ENCODE measurements at places on chromosomes 7 and 10. TPM values are rescaled to one million over a fixed set of nuclear protein-coding genes. Genes with fewer than 3 reads are reported as not detected.

DNA sequence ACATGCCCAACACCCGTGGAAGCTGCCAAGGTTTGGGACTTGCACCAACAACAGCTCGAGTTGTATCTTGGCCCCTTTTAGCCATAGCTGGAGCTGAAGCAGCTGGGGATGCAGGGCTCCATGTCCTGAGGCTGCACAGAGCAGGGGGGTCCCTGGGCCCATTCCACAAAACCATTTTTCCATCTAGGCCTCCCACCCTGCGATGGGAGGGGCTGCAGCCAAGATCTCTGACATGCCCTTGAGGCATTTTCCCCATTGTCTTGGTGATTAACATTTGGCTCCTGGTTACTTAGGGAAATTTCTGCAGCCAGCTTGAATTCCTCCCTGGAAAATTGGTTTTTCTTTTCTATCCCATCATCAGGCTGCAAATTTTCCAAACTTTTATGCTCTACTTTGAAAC, 637.8 kb upstream of the VSTM2A start:
- no peak for DNase-seq

GRCh38 chr10:80289451-80290287, at the start of gene MAT1A:
Gene MAT1A, minus strand, starts transcription at chr10:80289658. Its CDS starts 235 bp downstream, at chr10:80289423.
- peak; percentile 45 for DNase-seq

The GNGT1 gene
- not detected for polyA plus RNA-seq

- no peak for DNase-seq
These were observed 33.2 kb upstream of the PDE1C start for GRCh38 chr7:32103361-32103760.

DNA sequence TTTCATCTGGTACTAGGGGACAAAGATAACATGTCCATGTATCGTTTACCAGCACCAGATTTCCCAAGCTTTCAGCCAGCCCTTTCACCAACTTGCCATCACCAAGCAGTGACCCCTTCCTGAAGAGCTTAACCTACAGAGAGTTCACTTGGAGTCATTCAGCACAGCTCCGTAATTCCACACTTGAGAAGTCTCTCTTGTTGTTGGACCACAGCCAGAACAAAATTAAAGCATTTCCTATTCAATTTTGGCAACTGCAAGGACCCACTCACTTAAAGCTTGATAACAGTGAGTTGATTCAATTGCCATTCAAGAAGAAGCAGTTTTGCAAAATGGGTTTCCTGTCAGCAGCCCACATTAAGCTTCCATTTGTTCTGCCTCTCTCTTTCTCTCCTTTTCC, 88.5 kb upstream of the LRRTM3 start:
- peak; percentile 64 for DNase-seq
